ENCODE measurements at places on chromosomes 11 and 22.

DNA sequence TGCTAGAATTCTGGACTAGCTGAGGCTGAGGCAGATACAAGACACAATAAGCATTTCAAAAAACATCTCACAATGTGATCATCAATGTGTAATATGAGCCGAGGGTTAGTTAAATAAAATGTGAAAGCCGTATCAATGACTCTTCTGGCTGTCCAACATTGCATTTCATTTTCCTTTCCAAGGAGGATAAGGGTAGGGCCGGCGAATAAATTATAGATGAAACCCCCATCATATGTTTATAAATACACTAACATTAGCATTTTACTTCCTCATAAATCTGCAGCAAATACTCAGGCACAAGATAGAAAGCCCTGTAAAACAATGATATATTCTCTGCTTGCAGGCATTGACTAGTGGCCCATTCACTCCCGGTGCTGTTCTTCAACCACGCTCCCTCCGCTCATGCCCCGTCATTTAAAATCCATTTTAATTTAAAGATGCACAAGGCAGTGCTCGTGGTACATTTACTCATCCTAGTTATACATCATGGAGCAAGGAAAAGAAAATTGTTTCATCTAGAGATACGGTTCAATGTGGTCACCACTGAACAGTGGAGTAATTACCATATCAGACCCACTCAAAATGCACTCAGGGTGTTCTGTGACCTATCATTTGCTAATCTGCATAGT is 59.9 kb upstream of the RCN1 start:
- DNase-seq, result no peak

DNA sequence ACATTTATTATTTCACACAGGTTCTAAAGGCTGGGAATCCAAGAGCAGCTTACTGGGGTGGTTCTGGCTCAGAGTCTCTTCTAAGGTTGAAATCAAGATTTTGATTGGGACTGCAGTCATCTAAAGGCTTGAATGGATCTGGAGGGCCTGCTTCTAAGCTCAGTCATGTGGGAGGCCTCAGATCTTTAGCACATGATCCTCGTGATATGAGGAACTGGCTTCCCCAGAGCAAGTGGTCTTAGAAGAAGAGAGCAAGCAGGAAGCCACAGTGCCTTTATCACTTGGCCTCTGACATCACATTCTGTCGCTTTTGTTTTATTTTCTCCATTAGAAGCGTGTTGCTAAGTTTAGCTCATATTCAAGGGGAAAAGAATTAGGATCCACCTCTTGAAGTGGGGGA is 88.9 kb downstream of the ARFGAP2 start:
- DNase-seq, result no peak

DNA sequence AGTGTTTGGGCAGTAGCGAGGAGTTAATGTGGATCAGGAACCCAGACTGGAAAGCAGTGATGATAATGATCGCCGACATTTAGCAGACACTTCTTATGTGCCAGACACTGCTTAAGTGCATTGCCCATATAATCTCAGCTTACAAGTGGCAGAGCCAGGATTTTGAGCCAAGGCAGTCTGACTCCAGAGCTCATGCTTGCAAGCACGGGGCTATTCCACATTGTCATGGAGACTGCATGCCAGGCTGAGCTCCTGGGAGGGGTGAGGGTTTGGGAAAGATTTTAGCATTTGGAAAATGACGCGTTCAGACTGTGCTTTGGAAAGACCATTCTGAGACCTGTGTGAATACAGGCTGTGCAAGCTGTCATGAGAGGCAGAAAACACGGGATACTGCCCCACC is 302.7 kb downstream of the DDX10 start:
- no peak for DNase-seq

GRCh38 chr11:82771781-82772180 is 38.1 kb upstream of the FAM181B start:
- no peak for DNase-seq

- DNase-seq, result no peak
Observed at GRCh38 chr22:40263191-40263590, 83.1 kb upstream of the ADSL start.

GRCh38 chr11:10594407-10594806 is 25.9 kb upstream of the LYVE1 start:
- DNase-seq, result no peak

DNA sequence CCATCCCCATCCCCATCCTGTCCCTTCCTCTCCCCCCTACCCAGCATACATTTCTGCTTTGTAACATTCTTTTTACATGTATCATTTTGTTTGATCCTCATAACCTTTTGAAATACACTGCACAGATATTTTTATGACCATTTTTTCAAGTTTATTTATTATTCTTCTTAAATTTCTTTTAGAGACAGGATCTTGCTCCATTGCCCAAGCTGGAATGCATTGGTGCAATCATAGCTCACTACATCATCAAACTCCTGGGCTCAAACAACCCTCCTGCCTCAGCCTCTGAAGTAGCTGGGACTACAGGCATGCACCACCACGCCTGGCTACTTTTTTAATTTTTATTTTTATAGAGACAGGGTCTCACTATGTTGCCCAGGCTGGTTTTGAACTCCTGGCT is 99.4 kb upstream of the AKIP1 start:
- no peak for DNase-seq

DNA sequence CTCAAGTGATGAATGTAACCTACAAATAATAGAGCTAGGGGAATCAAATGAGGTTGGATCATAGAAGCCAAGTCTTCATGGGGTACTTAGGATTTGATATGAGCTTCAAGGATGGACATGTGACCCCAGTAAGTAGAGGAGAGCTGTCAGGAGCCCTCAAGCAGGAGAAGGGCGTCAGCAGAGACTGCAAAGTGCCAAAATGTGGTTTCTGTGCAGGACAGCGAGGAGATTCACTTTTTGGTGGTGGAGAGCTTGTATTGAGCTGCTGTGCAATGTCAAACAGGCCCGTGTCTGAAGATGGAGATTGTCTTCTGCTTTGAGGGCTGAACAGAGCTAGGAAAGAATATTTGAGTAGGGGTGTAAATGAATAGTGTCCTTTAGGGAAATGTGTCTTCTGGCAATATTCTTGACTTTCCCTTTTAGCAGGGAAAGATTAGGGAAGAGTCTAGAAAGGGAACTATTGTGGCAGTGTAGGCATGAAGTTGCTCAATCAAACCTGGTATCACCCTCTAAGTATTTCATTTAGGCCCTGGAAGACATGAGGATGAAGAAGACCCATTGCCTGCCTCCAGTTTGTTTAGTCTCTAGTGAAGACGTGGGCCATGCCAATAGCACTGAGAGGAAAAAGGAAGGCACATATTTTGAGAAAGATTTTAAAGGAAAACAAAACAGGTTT is 31.2 kb upstream of the SORL1-AS1 start:
- DNase-seq, result no peak

- DNase-seq, result no peak
Observed at GRCh38 chr11:69073469-69073868, 24.7 kb downstream of the TPCN2 start.

GRCh38 chr11:68471360-68472340 is 11.1 kb downstream of the PPP6R3 start:
- DNase-seq, result no peak

DNA sequence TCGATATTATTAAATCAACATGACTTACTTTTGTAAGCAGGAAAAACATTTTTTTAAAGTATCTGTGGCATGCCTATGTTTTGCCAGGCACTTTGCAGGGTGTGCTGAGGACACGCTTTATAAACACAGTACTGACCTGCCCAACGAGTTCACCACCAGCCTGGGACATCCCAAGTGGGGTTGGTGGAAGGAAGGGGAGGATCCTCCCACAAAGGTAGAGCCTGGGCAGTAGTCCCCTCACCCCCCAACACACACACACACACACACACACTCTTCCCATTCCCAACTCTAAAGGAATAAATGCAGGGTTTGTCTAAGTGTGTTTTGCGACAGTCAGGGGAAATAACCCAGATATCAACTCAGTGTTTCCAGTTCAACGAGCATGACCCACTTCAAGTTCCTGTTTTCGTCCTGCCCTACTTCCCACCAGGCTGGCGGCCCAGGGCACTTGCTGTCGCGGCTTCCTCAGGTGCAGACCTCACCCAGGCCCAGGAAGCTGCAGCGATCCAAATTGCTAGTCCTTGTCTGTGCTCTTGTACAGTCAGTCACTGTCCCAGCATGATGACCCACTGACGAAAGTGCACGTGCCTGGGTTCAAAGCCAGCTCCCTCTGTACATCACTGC is 3.1 kb downstream of the CERK start:
- no peak for DNase-seq

DNA sequence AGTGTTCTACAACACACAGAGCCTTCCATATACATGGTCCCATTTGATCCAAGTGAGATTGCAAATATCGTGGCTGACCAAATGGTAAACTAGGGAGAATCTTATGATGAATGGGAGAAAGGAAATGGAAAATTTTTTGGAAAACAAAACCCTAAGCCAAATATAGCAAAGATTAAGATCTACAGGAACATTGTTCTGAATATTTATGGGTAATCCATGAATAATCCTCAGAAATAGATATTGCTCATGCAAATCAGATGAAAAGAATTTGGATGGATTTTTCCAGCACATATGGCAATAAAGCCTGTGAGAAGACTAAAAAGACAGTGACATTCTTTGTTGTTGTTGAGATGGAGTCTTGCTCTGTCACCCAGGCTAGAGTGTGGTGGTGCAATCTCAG is 21.7 kb upstream of the PRDM10 start:
- no peak for DNase-seq

- DNase-seq, result no peak
Observed at GRCh38 chr11:64971421-64972233, at the start of gene MAJIN. TSS of gene MAJIN (minus strand) at chr11:64972108. CDS start at chr11:64959405, 12,703 bp downstream.

DNA sequence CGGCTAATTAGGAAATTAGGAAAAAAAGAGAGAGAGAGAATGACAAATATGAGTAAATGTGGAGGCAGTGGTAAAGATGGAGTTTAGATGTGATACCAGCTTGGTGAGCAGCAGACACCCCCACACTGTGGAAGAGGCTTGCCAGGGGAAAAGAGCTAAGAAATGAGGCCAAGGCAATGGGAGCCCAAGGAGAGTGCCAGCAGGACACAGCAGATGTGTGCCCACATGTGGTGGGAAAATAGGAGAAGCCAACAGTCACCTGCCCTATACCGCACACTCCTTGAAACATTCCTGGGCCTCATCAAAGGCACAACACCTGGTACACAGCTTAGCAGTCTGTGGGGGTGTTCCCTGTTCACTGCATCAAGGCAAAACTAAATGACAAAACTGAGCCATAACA is 104.9 kb downstream of the FAM76B start:
- no peak for DNase-seq

- peak; percentile 22 for DNase-seq
Observed at GRCh38 chr11:101129203-101129943, at the start of gene PGR. TSS of gene PGR (minus strand) at chr11:101129813. CDS start at chr11:101129070, 743 bp downstream.

- no peak for DNase-seq
Observed at GRCh38 chr22:27687984-27688545, 113.5 kb downstream of the MN1 start.

Measured in COR-L47 (cell line).